ENCODE measurements at places on chromosomes 2 and 18.

DNA sequence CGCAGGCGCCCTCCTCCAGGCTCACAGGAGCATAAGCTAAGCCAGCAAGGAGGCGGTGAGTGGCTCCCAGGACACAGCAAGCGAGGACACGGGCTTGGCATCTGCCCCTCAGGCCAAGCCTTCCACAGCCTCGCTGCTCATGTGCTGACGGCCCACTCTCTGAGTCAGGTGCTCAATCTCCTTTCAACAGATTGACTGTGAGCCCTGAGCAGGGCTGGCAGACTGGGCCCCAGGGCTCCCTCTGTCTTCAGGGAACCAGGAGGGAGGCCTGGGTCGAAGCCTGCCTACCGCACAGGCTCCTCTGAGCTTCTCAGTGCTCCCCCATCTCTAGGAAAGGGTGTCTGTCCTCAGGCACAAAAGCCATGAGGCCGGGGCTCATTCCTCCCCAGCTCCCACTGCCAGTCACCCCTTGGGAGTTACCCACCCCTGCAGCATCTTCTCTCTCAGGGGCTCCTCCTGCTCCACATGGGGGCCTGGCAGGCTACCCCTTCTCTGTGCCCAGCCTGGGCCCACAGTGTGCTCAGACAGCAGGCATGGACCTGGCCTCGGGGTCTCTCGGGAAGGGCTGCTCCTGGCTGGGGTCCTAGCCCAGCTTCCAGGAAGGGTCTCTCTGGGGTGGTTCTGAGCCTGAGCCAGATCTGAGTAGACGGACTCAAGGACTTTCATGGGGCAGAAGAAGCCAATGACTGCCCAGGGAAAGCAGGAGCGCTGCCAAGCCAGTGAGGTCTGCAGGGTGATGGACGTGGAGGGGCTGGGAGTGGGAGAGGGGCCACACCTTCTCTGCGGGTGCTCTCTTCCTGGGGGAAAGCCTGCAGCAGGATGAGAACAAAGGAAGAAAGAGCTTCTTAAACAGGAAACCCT lies 138.0 kb upstream of the GPC1 start:
- no peak for DNase-seq

- no peak for DNase-seq
Observed at GRCh38 chr18:13614641-13615288, 111.6 kb downstream of the FAM210A start.

GRCh38 chr2:217955881-217956493 lies 46.8 kb downstream of the TNS1 start:
- no peak for DNase-seq

- DNase-seq: peak; percentile 69
Observed at GRCh38 chr2:186429104-186429503, 57.0 kb upstream of the ZC3H15 start.

GRCh38 chr2:217742841-217743240 lies 260.0 kb downstream of the TNS1 start:
- DNase-seq: no peak

- DNase-seq: no peak
Observed at GRCh38 chr2:137369106-137369505, 595.2 kb upstream of the HNMT start.

- peak; percentile 72 for DNase-seq
Observed at GRCh38 chr2:136247204-136247950, 129.4 kb upstream of the CXCR4 start.

- DNase-seq: no peak
Observed at GRCh38 chr2:70145851-70146739, 44.7 kb downstream of the C2orf42 start.

GRCh38 chr2:36097022-36097421 lies 258.6 kb upstream of the CRIM1 start:
- DNase-seq: no peak

- DNase-seq: no peak
Observed at GRCh38 chr18:9809697-9810096, 76.1 kb upstream of the TXNDC2 start.

DNA sequence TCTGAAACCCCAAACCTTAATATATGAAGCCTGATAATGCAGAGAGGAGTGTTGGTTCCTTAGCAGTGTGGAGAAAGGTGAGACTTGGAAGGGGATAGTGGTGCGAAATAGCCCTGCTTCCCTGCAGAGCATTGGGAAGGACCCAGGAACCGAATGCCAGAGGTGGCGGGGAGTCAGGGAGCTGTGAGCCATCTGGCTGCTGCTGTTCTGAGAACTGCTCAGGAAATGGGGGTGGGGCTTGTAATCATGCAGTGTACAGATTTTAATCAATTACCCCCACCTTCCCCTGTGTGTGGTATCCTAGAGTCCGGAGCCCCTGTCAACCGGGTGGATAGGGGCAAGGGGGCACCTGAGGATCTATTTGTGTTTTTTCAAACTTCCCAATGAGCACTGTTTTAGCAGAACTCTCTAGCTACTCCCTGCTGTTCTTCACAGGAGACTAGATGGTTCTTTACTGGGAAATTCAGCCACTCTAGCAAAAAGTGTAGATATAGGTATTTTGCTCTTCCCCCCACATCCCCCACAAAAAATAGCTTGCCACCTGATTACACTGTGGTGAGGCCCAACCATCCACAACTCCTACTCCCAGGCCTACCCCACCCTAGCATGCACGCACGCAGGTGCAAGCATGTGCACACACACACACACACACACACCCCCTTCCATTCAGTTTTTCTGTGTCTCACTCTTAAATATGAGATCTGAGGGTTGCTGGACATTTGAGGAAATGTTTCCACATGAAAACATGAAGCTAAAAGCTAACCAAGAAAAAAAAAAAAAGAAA lies 30.1 kb upstream of the MBOAT2 start:
- DNase-seq: no peak

GRCh38 chr2:5661362-5661761 lies 30.8 kb upstream of the SOX11 start:
- DNase-seq: no peak

- no peak for DNase-seq
Observed at GRCh38 chr2:111176388-111176787, 55.7 kb downstream of the BCL2L11 start.
